ENCODE measurements at places on chromosomes 5 and 9.

- DNase-seq: no peak
Measured at GRCh38 chr9:124363326-124364096, 51.7 kb downstream of the PSMB7 start.

DNA sequence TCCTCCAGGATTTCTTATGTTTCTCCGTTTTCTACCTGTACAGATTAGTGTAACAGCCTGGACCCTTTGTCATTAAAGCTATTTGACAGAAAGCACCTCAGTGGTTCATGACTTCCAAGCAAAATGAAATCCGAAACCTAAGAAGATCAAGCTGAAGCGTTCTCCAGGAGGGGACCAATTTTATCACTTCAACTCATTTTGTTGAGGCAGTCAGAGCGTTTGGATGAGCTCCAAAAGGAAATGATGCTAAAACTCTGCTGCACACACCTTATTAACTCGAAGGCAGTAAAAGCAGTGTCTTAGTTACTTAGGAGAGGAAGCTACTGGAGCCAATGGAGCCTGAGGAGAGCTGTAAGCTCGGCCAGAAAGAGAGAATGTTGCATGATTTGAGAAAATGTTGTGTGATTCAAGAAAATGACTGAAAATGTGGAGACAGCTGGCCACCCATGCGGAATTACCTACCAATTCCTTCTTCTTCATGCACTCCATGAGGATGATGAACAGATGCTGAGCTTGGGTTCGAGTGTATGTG, 346.7 kb upstream of the KLF9 start:
- no peak for DNase-seq

DNA sequence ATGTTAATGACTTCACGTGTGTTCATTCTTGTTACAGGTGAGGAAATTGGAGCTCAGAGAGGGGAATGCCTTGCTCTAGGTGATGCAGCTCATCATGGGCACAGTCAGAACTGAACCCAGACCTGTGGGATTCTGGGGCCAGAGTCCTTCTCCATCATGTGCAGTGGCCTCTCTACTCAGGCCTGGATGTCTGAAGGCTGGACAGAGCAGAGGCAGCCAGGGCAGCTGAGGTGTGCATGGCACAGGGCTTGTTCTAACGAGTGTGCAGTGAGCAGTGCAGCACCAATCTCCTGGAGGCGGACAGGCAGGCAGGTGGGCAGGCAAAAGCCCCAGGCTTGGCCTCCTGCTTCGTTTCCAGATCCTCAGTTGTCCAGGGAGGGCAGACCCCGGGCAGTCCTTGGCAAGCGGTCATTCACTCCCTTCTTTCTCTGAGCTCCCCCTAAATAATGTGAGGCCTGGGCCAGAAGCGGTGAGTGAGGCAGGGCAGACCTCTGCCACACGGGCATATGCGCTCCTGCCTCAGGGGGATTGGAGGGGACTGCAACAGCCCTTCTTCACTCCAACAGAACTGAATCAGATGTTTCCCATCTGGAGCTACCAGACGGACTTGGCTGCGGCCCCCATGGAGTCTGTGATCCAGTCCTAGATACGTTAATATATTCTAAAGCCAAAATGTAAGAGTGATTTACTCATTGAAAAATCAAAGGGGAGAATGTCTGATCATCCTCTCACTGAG, 68.7 kb upstream of the FSTL4 start:
- no peak for DNase-seq

DNA sequence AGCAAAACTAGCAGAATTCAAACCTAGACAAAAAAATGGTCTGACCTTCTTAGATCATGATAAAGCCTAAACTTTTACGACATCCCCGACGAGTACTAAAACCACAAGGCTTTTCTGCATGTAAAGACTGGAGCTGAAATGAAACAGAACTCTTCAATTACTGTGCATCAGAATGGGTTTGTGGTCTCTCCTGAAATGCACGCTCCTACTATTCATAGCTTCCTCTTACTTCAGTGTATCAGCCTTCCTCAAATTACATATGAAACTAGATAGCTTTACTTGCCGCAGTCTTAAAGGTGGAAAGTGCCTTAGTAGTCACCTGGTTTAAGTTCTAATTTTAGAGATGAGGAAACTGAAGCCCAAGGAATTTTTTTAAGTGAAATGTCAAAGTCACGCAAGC, 24.6 kb upstream of the MED10 start:
- no peak for DNase-seq
